ENCODE measurements at places on chromosomes 4 and X.

DNA sequence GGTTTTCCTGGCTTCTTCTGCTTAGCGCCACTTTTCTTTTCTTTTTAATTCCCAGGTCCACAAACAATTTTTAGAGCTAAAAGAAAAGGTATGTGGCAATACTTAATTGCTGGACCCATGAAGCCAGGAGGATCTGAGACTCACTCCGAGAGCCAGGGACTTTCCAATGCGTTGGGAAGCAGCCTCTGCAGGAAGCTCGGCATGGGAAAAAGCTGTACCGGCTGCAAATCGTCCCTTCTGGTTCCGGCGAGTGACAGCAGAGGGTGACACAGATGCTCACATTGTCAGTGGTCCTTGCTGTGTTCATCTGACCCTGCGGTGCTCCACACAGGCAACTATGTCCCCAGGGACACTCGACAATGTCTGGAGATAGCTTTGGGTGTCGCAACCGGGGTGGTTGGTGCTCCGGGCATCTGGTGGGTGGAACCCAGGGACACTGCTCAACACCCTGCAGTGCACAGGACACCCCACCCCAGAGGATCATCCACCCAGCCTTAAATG lies 164.0 kb downstream of the PRKX start:
- DNase-seq: no peak

DNA sequence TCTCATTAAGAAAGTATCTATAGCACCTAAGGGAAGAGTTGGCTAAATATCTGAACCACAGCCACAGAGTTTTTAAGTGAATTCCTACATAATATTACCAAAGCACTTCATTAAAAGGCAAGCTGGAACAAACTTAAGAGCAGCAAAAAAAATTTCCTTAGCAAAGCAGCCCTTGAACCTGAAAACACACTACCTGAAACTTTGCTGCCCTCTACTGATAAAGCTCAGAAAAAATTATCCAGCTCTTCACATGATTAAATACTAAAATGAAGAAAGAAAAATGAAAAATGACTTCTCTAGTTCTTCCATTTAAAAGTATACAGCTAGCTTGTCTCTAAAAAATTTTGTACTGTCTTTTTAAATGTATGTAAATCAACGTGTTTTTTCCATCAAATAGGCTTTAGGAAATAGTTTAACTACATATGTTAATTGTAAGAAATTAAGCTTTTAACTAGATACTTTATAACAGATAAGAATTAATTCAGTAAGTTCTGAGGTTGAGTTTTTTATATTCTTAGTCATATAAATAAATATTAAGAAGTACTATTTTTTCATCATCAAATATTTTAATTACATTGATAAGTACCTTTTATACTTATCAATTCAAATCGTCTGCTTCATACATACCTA lies 156.1 kb downstream of the STPG2 start:
- DNase-seq: no peak

DNA sequence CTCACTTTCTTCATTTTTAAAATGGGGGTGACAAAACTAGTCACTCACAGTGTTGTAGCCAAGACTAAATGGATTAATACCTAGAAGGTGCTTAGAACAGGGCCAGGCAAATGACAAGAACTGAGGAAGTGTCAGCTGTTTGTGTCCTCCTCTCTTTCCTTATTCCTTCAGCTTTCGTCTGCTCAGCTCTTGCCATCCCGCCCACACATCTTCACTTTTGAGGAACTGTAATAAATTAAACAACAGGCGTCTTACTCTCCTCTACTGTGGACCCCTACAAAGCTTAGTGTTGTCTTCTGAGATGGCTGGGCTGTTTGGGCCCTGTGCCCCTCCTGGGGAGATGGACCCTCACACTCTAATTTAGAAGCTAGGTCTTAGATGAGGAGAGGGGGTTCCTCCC lies 2.7 kb downstream of the HPSE start:
- no peak for DNase-seq

DNA sequence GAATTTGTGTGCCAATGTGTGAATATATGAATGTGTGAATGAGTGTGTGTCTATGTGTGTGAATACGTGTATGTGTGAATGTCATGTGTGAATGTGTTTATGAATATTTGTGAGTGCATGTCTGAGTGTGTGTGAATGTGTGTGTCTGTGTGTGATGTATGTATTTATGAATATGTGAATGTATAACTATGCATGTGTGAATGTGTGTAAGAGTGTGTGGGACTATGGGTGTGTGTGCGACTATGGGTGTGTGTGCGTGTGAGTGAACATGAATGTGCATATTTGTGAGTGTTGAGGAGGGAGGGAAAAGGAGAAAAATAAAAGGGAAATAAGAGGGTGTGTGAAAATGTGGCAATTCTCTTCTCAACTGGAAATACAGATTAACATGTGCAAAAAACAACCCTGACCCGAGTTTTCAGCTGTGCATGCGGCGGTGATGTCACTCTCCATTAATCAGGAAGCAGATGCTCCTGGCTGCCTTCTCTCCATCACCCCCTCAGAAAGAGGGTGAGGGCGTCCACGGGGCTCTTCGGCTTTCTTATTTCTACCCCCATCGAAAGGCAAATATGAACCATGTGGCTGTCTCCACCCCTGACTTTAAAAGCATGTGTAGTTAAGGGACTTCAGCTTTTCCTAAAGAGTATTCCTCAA lies 219.8 kb downstream of the MAML3 start:
- DNase-seq: no peak

GRCh38 chrX:118497180-118497818 lies 1.7 kb downstream of the DOCK11 start:
- no peak for DNase-seq

GRCh38 chr4:82201805-82202641 lies 171.8 kb downstream of the HNRNPD start:
- DNase-seq: peak; percentile 30

GRCh38 chrX:6761251-6761650 lies 226.3 kb upstream of the VCX3A start:
- DNase-seq: no peak

DNA sequence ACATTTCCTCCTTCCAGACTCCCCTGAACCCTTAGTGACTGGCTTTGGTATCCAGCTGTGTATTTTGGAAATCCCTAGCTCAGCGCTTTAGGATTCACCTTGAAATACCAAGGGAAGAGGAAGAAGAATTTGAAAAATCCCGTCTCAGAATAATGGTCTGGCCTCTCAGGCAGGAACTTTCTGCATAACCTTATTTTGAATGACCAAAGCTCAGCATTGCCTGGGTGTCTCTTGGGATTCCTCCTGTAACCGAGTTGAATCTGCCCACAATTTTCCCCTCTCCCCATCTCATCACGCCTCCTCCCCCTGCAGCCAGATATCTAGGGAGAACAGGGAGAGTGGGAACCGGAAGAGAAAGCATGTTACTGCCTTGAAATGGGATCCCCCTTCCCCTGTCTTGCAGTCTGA lies 116.2 kb downstream of the SMIM20 start:
- DNase-seq: no peak

- DNase-seq: no peak
Observed at GRCh38 chr4:158050942-158051341, 121.9 kb downstream of the GASK1B start.

DNA sequence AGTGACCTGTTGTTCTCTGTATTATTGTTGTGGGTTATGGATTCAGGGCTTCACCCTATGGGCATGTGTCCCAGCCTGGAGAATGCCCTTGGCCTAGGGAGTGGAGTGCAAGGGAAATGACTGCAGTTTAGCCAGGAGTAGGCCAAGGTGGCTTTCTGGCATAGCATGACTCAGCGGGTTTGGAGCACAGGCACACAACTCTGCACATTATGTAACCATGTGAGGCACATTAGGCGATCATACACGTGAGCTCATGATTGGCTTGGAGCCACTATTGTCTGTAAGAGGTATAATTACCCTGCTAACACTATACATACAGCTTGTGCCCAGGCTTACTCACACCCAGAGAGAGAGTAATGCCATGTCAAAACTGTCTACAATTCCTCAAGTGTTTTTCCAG lies 35.1 kb upstream of the TACR3 start:
- no peak for DNase-seq

- DNase-seq: peak; percentile 81
Observed at GRCh38 chr4:119010909-119011606, 122.4 kb downstream of the SYNPO2 start.

GRCh38 chrX:78574306-78574705 lies 84.8 kb downstream of the RTL3 start:
- DNase-seq: no peak

DNA sequence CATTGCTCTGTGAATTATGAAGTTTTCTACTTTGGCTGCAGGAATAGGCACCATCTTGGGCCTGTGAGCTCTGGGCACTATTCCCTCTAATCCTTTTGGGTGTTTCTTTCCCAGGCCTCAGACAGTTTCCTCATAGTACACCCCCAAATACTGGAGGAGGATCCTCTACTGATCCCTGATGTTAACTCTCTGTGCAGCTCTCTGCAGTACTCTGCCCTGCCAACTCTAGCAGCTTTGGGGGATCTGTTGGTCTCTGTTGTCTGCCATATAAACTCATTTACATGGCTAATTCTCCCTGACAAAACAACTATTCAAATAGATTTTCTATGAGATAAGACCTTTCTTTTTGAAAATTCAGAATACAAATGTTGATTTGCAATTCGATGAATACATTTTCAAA lies 29.9 kb downstream of the USP53 start:
- DNase-seq: no peak

GRCh38 chr4:173039617-173040577 lies 128.7 kb upstream of the GALNT7 start:
- DNase-seq: peak; percentile 28

GRCh38 chr4:60799214-60799613 lies 400.9 kb upstream of the ADGRL3 start:
- no peak for DNase-seq

DNA sequence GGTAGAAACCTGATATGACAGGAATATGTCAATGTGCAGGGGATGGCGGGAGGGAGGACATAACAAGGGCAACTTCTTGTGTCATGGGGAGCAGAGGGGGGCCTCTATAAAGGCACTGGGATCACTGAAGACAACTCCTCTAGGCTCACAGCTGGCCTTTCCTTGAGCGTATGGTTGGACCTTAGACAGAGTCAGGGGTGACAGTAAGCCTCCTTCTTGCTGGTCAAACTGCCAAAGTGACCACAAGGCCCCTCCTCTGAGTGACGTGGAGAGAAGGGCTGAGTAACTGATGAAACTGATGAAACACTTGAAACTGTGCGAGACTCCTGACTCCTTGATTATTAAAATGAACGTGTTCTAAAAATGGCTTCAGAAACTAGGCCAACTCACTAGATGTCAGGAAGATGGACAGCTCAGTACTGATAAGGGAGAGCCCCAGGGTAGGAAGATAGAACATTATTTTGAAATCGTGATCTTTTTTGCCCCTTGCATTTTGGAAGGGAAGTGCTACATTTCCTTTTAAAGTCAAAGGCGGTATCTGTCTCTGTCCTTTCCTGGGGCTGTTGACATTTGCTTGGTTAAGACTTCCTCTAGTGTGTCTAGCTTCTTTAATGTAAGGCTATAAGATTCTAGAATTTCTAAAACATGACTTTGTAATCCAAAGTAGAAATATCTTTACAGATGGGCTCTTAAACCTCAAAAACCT lies 1.6 kb downstream of the RAB33A start:
- no peak for DNase-seq

DNA sequence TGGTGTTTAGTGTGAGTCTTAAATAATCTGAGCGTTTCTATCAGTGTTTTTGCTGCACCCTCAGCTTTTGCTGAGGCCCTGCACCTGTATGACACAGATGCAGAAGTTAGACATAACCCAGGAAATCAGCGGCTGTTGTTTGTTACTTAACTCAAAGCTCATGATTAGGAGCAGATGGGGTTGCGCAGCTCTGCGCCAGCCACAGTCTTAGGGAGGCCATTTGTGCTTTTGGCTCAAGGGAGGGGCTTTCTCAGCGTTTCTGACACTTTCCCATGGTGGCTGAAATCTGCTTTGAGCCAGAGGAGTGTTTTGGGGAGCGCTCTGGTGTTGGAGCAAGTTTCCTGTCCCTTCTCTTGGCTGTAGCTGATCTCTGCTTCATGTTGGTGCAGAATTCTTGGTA lies 433.8 kb downstream of the NAF1 start:
- DNase-seq: no peak

DNA sequence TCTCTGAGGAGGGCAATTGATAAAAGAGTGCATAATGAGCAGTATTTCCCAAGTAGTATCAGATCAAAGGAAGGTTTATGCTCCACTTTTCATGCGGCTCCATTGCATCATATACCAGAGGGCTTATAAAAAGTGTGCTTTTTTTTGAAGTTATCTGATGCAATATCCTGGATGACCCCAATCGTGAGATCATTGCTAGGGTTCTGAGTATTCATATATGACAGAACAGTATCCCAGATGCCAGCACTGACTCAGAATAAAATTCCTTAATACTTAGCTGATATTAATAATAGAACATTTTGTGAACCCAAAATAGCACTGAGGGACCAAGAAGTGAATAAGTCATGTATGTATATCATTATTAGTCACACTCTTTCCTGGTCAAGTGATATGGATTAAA lies 945.5 kb upstream of the AGA start:
- no peak for DNase-seq

DNA sequence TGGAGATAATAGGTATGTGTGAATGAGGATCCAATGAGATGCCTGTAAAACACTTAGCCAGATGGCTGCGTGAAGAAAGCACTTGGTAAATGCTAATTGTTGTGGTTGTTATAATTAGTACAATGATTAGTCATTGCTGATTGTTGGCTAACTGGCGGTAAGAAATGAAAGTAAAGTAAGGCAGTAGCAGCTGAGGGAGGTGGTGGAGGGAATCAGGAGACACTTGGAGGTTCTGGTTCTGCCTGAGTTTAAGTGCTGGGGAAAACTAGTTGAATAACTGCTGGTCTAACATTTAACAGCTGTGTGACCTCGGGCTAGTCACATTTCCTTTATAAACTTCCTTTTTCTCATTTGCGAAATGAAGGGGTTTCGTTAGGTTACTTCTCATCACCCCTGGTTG lies 30.9 kb downstream of the CD38 start:
- no peak for DNase-seq

DNA sequence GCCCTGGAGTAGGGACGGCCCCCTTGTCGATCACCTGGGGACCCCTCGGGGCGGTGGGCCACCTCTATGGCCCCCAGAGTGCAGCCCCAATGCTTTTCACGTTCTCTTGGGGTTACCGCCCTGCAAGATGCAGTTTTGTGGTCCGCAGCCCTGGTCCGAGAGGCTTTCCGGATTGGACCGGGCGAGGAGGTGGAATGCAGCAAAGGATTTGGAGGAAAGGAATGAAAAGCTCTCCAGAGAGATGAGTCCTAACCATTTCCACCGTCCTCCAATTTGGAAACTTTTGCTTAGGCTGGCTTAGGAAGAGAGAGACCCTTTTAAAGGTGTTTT lies 601 bp downstream of the SLC25A43 start:
- no peak for DNase-seq

GRCh38 chrX:117989512-117989911 lies 127.1 kb downstream of the KLHL13 start:
- no peak for DNase-seq

GRCh38 chr4:167177925-167178324 lies 56.4 kb downstream of the SPOCK3 start:
- no peak for DNase-seq

- DNase-seq: no peak
Observed at GRCh38 chr4:139819082-139819481, 153.5 kb downstream of the MGST2 start.
